Left cardiac atrium (tissue), 4 donors: ENCODE measurements at places on chromosomes 16 and 17. TPM values are rescaled to one million over a fixed set of nuclear protein-coding genes. Genes with fewer than 3 reads are reported as not detected.

DNA sequence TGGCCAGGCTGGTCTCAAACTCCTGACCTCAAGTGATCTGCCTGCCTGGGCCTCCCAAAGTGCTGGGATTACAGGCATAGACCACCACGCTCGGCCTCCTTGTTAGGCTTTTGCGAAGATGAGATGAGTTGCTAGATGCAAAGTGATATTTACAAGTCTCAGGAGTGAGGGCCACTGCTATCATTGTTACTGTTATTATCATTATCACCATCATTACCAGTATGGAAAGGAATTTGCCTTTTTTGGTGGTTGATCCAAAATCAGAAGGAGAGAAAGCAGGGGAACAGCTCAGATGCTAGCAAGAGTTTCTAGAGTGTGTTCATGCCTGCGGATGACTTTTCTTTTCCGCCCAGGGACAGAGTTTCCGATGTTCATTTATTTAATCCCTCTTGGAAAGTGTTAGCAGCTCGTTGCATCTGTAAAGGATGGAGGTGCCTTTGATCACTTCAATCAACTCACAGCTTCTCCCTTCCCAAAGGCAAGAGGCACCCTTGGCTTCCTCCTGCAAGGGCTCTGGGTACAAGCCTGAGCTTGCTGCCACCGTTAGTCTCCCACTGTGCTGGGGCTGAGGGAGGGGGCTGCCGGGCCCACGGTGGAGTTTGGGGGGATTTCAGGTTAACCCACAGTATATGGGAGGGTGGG lies 21.6 kb downstream of the ITPRIPL2 start:
- no peak for DNase-seq

- DNase-seq = peak; percentile 93
Observed at GRCh38 chr17:15502369-15503112, 35.1 kb upstream of the CDRT4 start.

- peak; percentile 79 for DNase-seq
Observed at GRCh38 chr17:51046514-51047384, 73.9 kb downstream of the SPAG9 start.

DNA sequence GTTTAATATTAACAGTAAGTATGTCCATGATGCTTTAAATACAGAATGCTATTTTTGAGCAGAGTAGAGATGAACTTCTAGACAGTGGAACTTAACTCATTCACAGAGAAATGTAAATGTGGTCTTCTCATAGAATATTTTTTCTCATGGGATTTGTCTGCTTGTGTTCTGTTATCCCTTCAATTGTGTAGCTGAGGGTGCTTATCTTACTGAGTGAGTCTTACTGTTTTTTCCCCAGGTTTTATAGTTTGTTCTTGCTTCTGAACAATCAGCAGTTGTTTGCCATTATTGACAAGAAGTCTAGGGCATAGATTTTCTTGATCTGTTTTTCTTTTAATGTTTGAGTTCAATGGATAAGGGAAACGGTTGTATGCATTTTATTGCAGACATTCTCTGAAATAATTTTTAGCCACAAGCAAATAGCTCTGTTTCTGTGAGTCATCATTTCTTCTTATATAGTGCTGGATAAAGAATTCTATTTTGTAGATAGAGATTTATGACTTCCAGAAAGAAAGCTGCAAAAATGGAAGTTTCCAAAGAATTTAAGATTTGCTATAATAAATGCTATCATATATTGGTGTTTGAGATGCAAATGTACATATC lies 60.5 kb downstream of the NF1 start:
- DNase-seq = no peak

GRCh38 chr17:79797492-79798298 lies 818 bp upstream of the CBX8 start:
- DNase-seq = no peak

GRCh38 chr17:13353590-13353989 lies 248.1 kb downstream of the HS3ST3A1 start:
- DNase-seq = no peak

GID4 gene
- total RNA-seq = 14.6 TPM

IRX6 gene
- total RNA-seq = 0.34 TPM

CSH1 gene
- not detected for total RNA-seq

TBC1D3K gene
- total RNA-seq = not detected

KRTAP1-1 gene
- not detected for total RNA-seq
